ENCODE measurements at places on chromosomes 2 and 18. TPM values are rescaled to one million over a fixed set of nuclear protein-coding genes. Genes with fewer than 3 reads are reported as not detected.

SP100 gene
- total RNA-seq = 121 TPM

ARPC2 gene
- 323 TPM for total RNA-seq

NOSTRIN gene
- 62.1 TPM for total RNA-seq

NMUR1 gene
- total RNA-seq = 1.4 TPM

FKBP1B gene
- 5.0 TPM for total RNA-seq

ABCG5 gene
- not detected for total RNA-seq

IL18RAP gene
- total RNA-seq = 13.8 TPM

CAVIN2 gene
- total RNA-seq = 52.3 TPM
